ENCODE measurements at places on chromosomes 2 and 18.

DNA sequence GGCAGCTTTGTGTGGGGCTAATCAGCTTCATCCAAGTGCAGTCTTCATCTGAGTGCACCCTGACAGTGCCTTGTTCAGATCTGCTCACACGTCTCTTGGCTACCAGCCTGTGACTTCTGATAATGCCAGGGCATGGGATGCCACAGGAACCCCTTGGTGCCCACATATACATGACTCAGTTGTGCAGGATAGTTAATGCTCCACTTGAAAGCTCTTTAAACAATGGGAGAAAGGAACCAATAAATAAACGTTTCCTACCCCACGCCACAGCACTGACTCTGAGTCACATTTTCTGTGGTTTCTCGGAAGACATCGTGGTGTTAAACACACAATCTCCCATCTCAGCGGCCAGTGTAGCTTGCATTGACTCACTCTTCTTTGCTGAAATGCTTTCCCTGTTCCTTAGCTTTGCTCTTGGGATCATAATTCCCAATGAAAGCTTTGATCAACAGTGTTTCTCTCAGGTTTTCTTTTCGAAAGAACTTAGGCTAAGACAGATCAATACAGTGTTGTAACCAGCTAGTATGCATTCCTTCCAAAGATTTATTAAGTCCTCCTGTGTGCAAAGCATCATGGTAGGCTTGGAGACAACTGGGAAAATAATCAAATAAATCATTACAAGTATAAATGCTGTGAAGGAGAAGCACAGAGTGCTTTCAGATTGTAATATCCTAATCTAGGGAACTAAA is 142.0 kb downstream of the COPS8 start:
- DNase-seq, result peak; percentile 95

- DNase-seq, result no peak
These were observed 38.1 kb downstream of the ATOH8 start for GRCh38 chr2:85791704-85792565.

DNA sequence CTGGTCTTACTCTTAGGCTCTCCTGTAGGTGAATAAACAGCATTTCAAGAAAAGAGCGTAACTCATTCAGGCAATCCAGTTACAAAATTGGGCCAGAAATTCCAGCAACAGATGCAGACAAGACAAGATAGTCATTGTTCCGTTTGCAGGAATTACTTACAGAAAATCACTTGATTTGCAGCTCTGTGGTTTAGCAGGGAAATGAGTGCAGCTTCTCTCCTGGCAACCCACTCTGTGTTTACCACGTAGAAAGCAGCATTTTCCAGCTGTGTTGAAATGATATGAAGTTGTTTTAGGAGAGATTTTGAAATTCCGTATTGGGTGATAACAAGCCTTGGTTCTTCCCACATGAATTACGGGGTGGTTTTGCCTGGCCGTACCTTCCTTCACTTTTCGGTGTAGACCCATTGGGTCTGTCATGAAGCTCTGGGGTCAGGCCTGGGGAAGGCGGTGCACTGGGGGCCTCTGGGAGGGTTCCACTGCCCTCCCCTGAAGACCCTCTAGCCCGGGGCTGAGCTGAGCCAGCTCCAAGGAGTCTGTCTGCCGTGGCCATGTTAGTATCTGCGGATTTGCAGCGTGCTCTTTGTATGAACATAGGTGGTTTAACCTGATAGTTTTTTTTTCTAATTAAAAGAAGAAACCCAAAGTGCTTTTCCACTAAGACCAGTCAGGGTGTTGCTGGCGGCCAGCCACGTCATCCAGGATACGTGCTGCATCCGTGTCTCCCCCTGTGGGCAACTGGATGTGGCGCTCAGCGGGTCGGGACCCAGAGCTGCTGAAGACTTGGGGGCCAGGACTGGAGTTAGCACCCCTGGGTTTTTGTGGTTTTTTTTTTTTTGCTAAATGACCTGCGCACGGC is 58.9 kb upstream of the KCNG2 start:
- DNase-seq, result no peak

- no peak for DNase-seq
These were observed 34.1 kb downstream of the PARD6G start for GRCh38 chr18:80213182-80213581.

All from fibroblast of upper back skin (primary cell).